ENCODE measurements at places on chromosomes 12 and 14.

DNA sequence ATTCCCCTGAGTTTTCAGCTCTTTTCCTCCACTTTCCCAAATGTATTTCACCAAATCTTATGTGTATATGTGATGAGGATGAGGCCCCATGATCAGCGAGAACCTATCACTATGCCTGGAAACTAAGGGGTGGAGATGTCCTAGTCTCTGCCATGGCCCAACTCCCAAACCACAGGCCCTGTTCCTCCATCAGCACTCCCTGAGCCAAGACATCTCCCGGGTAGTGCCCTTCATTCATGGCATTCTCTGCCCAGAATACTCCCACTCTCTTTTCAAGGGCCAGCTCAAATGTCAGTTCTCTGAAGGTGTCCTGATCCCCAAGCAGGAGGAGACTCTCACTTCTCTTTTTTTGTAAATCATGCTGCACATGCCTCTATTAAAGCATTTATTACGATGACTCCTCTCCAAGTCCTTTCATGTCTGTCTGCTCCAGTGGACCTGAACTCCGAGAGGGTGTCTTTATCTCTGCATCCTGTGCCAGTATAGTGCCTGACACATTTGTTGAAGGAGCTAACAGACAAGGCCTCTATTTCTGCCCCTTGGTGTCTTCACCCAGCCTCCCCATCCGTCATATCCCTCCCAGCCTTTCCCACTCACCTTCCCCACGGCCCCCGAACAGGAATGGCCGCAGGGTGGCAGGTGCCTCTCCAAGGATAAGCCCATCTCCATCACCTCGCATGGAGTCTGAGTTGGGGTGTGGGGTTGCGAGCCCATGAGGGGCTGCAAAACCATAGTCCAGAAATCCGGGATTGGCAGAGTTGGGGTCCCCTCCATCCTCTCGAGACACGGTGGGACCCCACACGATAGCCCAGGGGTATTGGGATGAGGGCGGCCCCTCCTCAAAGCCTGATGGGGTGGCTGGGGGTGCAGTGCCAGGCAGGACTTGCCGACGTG is 3.7 kb downstream of the PIANP start:
- DNase-seq, result no peak

DNA sequence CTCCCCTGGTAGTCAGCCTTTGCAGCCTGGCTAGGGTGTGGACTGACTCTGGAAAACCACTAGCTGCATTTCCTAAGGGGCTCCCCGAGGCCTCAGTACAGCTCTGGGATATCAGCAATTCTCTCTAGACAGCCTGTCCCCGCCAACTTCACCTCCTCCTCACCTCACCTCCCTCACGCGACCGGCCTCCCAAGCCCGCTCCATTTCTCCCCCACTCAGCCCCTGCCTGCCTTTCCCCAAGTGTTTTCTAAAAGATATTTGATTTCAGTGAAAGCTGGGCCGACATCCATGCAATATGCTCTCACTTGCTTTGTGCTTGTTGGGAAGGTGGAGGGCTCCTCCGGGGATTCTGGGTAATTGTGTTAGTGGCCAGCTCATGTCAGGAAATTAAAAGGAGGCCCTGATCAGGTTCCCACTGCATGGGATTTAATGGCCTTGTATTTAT is 91.8 kb downstream of the ESRRB start:
- no peak for DNase-seq

DNA sequence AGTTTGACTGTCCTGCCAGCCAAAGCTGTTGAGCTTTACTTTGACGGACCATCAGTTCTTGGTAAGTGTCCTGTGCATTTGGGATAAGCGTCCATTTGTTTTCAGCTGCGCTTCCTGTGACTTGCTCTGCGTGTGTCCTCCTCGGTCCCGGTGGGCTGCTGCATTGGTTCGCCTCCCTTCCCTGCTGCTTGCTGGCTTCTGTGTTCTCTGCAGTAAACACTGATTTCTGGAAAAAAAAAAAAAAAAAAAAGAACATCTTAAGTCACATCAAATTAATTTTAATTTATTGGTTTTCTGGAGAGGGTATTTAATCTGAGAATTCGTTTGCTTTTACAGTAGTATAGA is 264.1 kb downstream of the SEC23A start:
- no peak for DNase-seq

DNA sequence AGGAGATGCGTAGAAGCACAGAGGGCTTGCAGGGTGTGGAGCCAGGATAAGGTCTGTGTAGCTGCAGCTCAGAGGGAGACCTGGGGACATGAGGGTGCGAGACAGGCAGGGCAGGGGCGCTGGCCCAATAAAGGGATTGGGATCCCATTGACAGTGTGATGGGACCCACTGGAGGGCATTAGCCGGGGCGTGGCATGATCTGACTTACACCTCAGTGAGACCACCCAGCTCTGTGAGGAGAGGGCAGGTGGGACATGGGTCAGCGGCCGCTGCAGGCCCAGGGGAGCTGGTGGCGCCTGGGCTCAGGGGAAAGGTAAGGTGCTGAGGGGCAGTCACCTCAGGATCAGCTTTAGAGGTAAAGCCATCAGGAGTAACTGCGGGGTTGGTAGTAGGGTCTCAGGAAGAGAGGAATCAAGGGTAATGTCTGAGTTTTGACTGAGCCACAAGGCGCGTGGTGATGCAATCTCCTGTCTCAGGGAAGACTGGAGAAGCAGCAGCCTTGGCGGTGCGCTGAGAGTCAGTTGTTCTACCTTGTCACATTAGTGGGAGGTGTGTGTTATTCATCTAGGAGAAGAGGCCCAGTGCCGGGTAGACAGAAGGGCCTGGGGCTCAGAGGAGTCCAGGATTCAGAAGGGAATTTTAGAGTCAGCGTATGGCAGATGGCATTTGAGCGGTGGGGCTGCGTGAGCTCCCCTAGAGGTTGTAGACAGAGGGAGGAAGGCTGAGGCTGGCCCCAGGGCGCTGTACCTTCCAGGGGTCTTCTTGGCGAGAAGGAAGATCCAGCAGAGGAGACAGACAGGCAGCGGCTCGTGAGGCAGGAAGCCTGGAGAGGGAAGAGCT is 30.8 kb upstream of the BDKRB2 start:
- no peak for DNase-seq

DNA sequence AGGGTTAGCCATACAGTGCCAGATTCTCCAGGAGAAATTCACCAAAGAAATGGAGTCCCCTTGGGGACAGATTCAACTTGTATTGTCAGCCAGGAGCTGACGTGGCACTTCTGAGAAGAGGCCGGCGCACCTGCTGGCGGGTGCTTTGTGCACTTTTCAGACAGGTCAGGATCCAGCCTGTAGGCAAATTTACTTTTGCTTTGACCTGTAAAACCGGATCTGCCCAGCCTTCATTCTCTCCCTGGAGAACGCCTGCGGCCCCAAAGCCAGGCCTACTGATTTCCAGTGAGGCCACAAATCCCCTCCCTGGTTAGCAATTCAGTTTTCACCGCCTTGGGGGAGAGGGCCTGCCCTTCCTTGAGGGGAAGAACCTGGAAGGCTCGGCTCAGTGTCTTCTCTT is 17.4 kb downstream of the P2RX4 start:
- DNase-seq, result no peak

DNA sequence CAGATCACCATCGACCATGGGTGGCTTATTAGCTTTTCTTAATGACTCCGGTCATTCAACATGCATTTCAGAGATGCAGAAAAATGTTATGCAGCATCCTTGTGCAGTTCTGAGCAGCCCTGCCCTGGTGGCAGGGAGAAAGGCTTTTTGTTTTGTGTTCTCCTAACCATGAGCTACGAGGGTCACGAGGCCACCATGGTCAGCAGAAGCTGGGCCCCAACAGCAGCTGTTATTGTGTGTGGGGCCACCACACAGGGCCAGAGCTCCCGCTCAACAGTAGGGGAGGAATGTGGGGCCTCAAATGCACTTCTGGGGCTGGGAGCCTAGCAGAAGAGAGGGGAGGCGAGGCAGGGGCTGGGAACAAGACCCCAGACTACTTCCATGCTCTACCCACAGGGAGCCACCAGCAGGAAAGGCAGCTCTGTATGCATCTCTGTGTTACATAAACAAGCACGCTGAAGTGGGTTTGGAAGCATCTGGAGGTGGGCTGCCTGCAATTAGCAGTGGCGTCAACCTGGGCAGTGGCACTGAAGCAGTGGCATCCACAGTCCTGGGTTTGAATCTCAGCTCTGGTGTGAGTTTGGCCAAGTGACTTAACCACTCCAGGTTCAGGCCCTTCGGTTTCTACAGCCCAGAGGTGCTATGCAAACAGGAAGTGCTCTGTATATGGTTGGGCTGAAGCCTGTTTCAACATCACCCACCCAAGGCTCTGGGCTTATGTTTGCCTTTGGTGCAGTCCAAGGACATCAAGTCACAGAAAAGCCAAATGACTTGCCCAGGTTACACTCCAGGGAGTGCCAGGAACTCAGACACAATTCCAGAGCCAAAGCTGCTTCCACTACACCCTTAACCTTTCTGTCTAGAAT is 16.3 kb downstream of the GLTP start:
- peak; percentile 66 for DNase-seq

DNA sequence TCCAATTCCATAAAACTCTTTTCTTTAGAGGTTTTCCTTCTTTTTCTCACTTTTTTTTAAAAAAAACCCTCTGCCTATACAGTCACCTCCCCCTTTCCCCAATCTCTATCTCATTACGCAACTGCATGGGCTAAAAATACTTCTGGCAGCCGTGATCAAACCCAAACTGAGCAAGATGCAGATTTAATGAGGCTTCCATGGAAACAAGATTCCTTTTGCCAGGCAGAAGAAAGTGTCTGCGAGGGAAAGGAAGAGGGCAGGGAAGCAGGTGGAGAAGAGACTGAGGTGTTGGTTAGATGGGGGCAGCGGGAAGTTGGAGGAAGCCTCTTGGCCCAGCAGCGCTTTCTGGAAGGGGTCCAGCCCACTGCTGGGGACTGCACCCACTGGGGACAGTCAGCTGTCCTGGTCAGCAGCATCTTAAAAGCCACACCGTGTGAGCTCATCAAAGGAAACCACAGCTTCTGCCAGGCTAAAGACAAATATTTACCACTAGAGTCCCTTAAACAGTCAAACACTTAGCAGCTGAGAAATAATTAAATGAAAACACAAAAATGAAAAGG is 90.4 kb downstream of the SLC8A3 start:
- peak; percentile 2 for DNase-seq

- DNase-seq, result no peak
Observed at GRCh38 chr12:119644930-119645329, 23.0 kb upstream of the PRKAB1 start.

DNA sequence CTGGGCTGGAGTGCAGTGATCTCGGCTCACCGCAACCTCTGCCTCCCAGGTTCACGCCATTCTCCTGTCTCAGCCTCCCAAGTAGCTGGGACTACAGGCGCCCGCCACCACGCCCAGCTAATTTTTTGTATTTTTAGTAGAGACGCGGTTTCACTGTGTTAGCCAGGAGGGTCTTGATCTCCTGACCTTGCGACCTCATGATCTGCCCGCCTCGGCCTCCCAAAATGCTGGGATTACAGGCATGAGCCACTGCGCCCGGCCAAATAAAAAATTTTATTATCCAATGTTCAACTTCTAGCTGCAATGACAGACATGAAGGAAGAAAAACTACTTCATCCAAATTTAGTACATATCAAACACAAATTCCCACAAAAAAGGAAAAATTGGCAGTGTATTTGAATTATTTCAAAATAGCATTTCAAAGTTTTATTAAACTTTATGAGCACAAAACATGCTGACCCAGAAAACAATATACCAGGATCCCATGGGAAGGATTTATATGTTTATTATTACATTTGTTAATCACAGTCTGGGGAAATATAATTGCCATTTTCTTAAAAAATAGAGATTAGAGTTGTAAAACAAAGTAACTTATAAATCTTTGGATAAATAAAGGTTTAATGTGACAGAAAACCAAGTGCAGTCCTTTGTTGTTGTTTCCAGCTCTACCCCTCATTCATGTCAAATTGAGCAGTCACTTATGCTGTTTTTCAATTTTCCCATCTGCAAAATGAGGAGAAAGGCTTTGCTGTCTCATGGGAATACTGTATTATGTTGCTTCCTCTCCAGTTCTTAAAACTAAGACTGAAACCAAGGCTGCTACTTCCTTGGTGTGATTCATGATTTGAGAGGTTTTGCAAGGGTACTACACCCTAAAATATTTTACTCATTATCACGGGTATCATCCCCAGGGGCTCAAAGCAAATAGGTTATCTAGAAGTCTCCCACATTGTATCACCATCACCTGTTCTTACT is 155.2 kb upstream of the AVPR1A start:
- DNase-seq, result no peak

DNA sequence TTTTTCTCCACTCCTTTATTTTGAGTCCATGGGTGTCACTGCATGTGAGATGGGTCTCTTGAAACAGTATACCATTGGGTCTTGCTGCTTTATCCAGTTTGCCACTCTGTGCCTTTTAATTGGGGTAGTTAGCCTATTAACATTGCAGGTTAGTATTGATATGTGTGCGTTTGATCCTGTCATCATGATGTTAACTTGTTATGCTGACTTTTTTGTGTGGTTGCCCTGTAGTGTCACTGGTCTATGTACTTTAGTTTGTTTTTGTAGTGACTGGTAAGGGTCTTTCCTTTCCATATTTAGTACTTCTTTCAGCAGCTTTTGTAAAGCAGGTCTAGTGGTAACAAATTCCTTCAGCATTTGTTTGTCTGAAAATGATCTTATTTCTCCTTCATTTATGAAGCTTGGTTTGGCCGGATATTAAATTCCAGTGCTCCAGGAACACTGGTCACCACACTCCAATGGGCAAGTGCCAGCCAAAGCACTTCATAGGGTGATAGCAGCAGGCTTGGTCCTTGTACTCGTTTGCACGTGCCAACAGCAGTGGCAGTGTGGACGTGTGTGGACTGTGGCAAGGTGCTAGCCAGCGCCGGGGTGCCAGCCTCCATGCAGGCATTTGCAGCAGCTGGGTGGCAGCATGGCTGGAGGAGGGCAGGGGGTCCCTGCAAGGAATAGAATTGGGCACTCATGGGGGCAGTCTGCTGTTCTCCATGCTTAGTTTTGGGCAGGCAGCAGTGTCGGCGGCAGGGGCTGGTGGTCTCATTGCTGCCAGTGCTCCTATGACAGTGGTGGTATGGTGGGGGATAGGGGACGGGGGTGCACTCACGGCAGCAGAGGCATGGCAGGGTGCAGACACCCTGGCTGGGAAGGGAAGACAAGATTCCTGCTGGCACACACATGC is 53.5 kb downstream of the FRS2 start:
- no peak for DNase-seq

GRCh38 chr12:109999983-110000505 is 814 bp downstream of the ANKRD13A start:
- peak; percentile 48 for DNase-seq

DNA sequence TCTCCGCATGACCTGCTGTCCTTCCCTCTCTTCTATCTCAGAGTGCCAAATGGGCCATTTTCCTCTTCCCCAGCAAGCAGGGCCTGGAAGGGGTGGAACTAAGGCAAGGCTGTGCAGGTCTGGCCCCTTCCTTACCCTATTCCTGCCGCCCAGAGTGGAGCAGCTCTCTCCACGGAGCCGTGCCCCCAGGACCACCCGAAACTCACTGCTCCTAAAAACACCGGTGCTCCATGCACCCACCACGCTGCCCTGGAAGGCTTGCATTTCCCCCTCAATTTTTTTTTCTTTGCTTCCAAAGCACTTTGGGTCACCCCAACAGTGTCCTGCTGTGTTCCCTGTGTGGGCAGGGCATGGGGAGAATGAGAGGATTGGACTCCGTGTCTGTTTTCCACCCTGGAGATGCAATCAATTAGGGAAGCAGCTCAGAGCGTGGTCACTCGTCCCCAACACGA is 48.5 kb upstream of the MEG3 start:
- DNase-seq, result no peak
